ENCODE measurements at places on chromosomes 13 and 19. TPM values are rescaled to one million over a fixed set of nuclear protein-coding genes. Genes with fewer than 3 reads are reported as not detected.

DNA sequence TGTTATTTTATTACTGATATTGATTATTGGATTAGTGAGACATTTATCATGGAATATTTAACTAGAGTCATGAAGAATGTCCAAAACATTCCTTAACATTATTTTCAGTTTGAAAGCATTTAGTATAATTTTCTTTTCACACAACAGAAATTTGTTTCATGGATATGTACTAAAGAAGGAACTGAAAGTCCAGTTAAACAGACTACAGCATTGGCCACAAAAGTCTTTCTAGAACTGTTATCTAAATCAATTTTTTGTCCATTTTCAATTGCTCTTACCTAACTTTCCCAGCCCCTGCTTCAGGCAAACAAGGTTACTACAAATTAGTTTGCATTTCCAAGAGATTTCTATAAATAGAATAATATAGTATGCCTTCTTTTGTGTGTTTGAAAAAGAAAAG, 1018.0 kb upstream of the PCDH20 start:
- peaks cover 9% of the 10 kb centered on the region for H3K4me1 ChIP-seq
- H3K27me3 ChIP-seq: no peaks in the 10 kb centered on the region
- H3K4me3 ChIP-seq: no peak overlapping the region
- H3K36me3 ChIP-seq: no peaks in the 10 kb centered on the region
- no peak for DNase-seq

DNA sequence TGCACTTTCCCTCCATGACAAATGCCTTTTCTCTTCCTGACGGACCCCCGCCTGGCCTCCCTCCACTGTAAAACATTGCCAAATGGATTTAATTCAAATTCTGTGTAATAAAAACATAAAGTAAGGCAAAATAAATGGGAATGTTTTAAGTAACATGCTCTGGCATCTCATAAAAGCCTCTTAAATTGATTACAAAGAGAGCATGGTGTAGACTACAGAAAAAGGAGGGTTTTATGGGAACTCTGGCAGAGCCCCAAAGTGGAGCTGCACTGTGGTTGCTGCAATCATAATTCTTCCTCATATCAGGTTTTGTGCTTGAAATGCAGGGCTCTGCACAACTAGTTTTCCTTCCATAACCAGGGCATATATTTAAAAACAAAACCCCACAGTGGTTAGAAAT, 44.3 kb upstream of the SIAH3 start:
- no peak for DNase-seq
- no peaks in the 10 kb centered on the region for H3K36me3 ChIP-seq
- no peaks in the 10 kb centered on the region for H3K4me1 ChIP-seq
- H3K27ac ChIP-seq: no peak overlapping the region
- H3K27me3 ChIP-seq: no peaks in the 10 kb centered on the region

GRCh38 chr19:14091081-14091812, 696 bp upstream of the SAMD1 start:
- H3K4me3 ChIP-seq: peak overlapping the region; percentile 93
- 0 out of 2 replicates have a peak overlapping the region, but pooled peaks have one; percentile 55 for H3K27ac ChIP-seq
- H3K27me3 ChIP-seq: peaks cover 22% of the 10 kb centered on the region

DNA sequence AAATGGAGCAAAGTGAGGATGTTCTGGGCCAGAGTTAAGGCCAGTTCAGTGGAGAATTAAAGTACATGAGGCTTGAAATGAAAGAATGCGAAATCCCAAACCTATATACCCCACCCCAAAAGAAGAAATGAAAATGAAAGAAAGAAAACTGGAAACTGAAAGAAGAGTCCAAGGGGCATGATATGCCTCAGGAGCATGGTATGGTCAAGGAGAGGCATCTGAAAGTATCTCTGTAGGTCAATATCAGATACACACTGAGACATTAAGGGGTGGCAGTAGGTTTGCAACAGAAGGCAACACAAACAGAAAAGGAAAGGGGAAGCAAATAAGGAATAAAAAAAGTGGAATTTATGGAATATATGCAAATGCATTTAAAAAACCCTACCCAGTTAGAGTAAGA, 166.5 kb downstream of the COG6 start:
- H3K27ac ChIP-seq: no peak overlapping the region
- H3K36me3 ChIP-seq: no peaks in the 10 kb centered on the region
- DNase-seq: no peak
- peaks cover 18% of the 10 kb centered on the region for H3K4me1 ChIP-seq
- no peaks in the 10 kb centered on the region for H3K27me3 ChIP-seq

DNA sequence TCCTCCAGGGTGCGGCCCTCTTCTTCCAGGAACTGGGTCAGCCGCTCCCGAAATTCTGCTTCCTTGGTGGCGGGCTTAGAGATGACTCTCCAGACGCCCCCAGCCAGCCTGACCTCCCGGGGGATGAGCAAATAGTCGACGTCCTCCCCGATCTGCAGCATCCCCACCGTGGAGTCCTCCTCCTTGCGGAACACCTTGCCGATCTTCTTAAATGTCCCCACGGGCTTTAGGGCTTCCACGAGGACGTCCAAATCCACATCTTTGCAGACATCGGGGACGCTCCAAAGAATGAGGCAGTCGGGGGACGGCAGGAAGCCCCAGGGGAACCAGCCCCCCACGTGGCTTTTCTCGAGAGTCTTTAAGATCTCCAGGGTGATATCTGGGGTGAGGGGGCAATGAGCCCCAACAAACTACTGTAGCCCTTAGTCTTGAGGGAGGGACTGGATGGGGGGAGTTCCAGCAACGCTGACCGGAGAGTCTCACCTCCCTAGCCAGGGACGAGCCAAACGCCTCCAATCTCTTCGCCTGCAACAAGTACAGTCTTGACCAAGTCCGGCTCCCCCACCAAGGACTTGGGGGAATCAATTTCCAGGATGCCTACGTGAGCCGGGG, 608 bp downstream of the CCDC8 start:
- H3K27ac ChIP-seq: peak overlapping the region; percentile 84
- H3K4me3 ChIP-seq: peak overlapping the region; percentile 94
- peaks cover 37% of the 10 kb centered on the region for H3K4me1 ChIP-seq
- DNase-seq: no peak
- H3K36me3 ChIP-seq: no peaks in the 10 kb centered on the region

The ONECUT3 gene
- not detected for total RNA-seq

GRCh38 chr19:28420811-28421550, 792.0 kb downstream of the UQCRFS1 start:
- no peaks in the 10 kb centered on the region for H3K36me3 ChIP-seq
- no peak for DNase-seq
- H3K27ac ChIP-seq: no peak overlapping the region
- H3K27me3 ChIP-seq: no peaks in the 10 kb centered on the region

The FREM2 gene
- total RNA-seq: 29.8 TPM

- no peaks in the 10 kb centered on the region for H3K36me3 ChIP-seq
- peak; percentile 68 for DNase-seq
- H3K4me3 ChIP-seq: no peak overlapping the region
- no peak overlapping the region for H3K27ac ChIP-seq
- no peaks in the 10 kb centered on the region for H3K27me3 ChIP-seq
- H3K4me1 ChIP-seq: no peaks in the 10 kb centered on the region
Measured at GRCh38 chr19:10074153-10074552, 12.0 kb upstream of the SHFL start.

DNA sequence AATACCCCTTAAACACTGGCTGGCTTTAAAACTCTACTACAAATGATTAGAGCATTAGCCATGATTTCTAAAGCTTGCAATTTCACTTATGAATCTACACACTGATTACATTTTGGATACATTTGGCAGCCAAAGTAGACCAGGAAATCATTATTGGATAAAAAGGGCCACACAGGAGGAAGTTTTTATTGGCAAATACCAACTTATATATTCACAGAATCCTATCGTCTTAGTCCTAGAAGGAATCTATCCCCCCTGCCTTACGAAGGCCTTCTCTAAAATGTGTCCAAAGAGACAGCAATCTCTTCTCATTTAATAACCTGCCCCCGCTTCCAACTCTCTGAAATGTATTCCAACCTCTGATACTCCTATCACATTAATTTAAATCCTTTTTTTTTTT, 52.5 kb downstream of the KLF5 start:
- DNase-seq: no peak
- H3K4me3 ChIP-seq: no peak overlapping the region
- no peaks in the 10 kb centered on the region for H3K27me3 ChIP-seq
- no peak overlapping the region for H3K27ac ChIP-seq

The ZNF529 gene
- total RNA-seq: 12.8 TPM

GRCh38 chr13:105972306-105972721, 563.1 kb downstream of the EFNB2 start:
- H3K36me3 ChIP-seq: no peaks in the 10 kb centered on the region
- H3K4me1 ChIP-seq: peaks cover 14% of the 10 kb centered on the region
- no peak overlapping the region for H3K4me3 ChIP-seq

- peaks cover 31% of the 10 kb centered on the region for H3K4me1 ChIP-seq
- H3K36me3 ChIP-seq: no peaks in the 10 kb centered on the region
- peak overlapping the region; percentile 1 for H3K27ac ChIP-seq
- DNase-seq: peak; percentile 78
- H3K27me3 ChIP-seq: no peaks in the 10 kb centered on the region
Measured at GRCh38 chr13:25881971-25882451, 169.8 kb downstream of the SHISA2 start.

The PSG7 gene
- not detected for total RNA-seq

GRCh38 chr19:24046550-24046949, 40.4 kb upstream of the ZNF254 start:
- H3K36me3 ChIP-seq: peaks cover 63% of the 10 kb centered on the region
- no peak for DNase-seq
- H3K4me3 ChIP-seq: no peak overlapping the region

DNA sequence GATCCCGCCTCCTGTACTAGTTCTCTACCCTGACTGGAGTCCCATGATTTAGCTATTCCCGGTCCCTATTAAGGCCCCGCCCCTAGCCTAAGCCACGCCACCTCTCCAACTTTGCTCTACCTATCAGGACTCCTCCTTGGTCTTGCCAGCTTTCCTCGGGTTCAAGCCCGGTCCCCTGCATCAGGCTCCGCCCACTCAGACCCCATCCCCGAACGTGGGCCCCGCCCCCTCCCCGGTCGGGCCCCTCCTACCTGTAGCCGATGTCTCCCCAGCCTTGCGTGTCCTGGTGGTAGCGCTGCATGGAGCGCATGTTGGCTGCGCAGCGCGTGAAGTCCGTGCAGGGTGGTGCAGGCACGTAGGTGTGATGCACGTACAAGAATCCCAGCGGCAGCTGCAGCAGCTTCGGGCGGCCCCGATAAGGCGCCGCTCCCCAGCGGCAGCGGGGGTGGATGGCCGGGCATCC, 7.3 kb upstream of the RASAL3 start:
- no peak overlapping the region for H3K4me3 ChIP-seq
- no peaks in the 10 kb centered on the region for H3K4me1 ChIP-seq
- no peaks in the 10 kb centered on the region for H3K36me3 ChIP-seq
- no peak overlapping the region for H3K27ac ChIP-seq
- peak; percentile 41 for DNase-seq

- DNase-seq: peak; percentile 24
- peaks cover 21% of the 10 kb centered on the region for H3K27me3 ChIP-seq
- H3K27ac ChIP-seq: no peak overlapping the region
- peaks cover 31% of the 10 kb centered on the region for H3K4me1 ChIP-seq
Measured at GRCh38 chr13:77325371-77325980, 1.4 kb downstream of the MYCBP2 start.

The OR10H1 gene
- total RNA-seq: not detected
